ENCODE measurements at places on chromosomes 1 and 21.
A peak's percentile ranks its signal among the peaks of the same experiment; 100 is the strongest.

- DNase-seq, result no peak
Observed at GRCh38 chr1:193176113-193176512, 10.3 kb downstream of the B3GALT2 start.

DNA sequence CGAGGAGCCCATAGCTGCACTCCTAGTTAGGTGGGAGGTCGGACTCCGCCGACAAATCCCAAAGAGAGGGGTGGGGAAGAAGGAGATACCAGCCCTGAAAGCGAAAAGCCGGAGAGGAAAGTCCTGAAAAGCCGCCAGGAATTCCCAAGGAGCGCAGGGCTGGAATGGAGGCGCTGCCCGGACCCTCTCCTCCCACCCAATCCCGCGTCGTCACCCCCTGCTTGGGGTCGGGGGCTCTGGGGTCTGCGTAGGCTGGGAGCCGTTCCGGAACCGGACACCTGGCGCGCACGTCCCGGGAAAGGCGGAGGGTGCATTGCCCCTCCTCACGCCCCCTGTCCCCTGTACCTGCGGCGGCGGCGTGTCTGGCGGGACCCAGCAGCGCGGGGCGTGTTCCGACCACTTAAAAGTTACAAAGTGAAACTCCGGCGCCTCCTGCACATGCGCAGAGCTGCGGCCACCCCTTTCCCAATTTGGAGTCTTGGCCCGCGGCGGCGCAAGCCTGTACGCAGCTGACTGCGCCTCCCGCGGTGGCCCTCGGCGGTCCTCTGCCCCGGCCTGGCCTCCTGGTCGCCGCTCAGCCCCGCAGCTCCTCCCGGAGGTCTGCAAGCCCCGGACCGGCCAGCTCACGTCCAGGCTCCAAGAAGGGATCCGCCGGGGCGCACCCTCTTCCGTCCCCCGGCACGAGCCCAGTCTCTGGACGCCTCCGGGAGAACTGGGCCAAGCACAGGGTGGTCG is at the start of gene TMEM63A:
Gene TMEM63A (minus strand): TSS at position 422 of the 735 bp plus-strand sequence. CDS start 4,800 bp downstream, outside the sequence.
- DNase-seq, result peak; percentile 88

GRCh38 chr1:41851589-41851988 is 67.1 kb downstream of the HIVEP3 start:
- no peak for DNase-seq

DNA sequence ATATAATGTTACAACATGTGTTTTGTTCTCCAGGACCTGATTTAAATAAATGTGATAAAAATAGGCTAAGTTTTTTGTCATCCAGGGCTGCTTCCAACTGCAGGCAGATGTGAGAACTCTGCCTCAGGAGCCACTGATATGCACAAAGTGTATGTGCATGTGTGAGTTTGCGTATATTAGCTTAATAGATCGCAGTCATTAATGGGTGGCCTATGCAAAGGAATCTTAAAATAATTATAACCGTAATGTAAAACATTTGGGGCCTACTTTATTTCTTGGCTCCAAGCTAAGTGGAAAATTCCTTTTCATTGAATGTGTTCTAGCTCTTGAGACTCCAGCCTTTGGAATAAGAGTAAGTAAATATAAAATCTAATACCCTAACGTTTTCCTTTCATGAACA is 16.8 kb downstream of the DHX9 start:
- DNase-seq, result no peak

DNA sequence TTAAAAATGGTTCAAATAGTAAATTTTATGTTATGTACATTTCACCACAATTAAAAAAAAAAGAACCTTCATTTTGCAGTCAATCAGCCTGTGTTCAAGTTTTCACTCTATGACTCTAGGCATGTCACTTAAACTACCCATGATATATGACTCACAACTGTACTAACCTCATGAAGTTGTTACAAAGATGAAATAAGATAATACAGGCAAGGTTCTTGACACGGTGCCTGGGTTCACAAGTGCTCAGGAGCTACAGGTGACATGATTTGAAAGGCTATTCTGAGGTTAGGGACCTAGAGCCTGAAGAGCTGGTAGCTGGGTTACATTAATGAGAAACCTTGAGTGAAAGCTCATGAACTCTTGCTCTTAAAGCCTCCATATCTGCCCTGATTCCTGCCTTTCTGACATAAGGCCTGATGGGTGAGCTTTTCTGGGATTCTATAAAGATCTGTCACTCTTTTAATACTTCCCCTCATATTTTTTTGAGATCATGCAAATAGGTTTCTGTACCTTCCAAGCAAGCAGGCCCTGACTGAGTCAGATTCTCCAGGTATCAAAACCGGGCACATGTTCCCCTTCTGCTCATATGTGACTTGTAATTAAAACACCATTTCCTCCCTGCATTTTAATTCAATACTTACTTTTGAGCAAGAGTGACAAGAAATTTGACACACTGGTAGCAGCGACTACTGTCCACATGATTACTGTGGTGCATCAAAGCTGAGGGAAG is 34.0 kb downstream of the PCSK9 start:
- no peak for DNase-seq

Data from central memory CD4-positive, alpha-beta T cell (primary cell).